H1 (cell line): ENCODE measurements at places on chromosomes 7 and 10. TPM values are rescaled to one million over a fixed set of nuclear protein-coding genes. Genes with fewer than 3 reads are reported as not detected.

GRCh38 chr7:108650467-108650866 lies 80.8 kb downstream of the DNAJB9 start:
- H3K4me1 ChIP-seq: no peaks in the 10 kb centered on the region
- DNase-seq: no peak
- no peaks in the 10 kb centered on the region for H3K27me3 ChIP-seq
- no peaks in the 10 kb centered on the region for H3K36me3 ChIP-seq
- H3K27ac ChIP-seq: no peak overlapping the region

GRCh38 chr7:48617508-48617907 lies 306.8 kb upstream of the CDC14C start:
- H3K4me1 ChIP-seq: no peaks in the 10 kb centered on the region
- no peaks in the 10 kb centered on the region for H3K27me3 ChIP-seq
- H3K27ac ChIP-seq: no peak overlapping the region
- H3K36me3 ChIP-seq: no peaks in the 10 kb centered on the region
- no peak for DNase-seq

DNA sequence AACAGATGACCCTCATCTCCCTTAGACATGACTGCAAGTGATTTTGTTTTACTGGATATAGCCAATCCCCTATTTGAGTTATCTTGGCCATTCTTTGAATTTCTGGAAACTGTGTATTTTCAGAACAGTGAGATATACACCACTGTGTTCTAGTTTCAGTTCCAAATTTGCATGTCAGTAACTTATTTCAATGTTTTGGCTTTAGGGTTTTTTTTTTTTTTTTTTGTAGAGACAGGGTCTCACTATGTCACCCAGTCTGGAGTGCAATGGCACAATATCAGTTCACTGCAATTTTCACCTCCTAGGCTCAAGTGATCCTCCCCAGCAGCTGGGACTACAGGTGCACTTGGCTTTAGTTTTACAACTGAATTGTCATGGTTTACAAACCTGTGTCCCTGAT lies 67.2 kb downstream of the ATAD1 start:
- H3K27me3 ChIP-seq: no peaks in the 10 kb centered on the region
- peaks cover 2% of the 10 kb centered on the region; the same call in 1 of the 2 replicates for H3K36me3 ChIP-seq
- H3K4me3 ChIP-seq: no peak overlapping the region
- no peak for DNase-seq
- H3K4me1 ChIP-seq: no peaks in the 10 kb centered on the region

DNA sequence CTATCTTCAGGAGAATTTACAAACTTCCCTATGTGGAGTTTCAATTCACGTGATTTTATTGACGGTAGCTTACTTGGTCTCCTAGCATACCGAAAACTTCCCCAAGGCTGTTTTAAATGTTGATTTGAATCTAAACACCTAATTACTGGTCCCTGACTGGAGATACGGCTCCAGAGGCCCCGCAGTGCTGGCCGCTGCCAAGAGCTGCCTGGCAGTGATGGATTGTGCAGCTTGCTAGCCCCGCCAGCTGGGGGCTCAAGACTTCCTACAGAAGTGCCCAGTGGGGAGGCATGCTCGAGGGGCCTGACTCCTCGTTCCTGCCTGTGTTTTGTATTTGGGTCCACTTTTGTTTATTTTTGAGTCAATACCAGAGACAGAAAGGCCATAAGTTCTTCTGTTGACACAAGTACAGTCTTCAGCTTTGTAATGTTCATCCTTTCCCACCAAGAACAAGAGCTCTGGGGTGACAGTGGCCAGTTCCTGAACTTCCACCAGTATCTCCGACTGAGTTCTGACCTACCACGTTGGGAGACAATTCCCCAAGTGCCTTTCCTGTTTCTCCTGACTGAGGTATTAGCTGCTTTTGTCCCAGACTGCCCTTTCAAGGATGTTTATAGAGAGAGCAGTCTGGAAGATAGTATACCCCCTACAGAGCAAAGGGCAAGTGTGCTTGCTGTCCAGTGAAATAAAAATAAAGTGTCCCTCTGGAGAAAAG lies 80.7 kb upstream of the CXCL12 start:
- no peaks in the 10 kb centered on the region for H3K27me3 ChIP-seq
- DNase-seq: no peak
- no peaks in the 10 kb centered on the region for H3K4me1 ChIP-seq
- H3K4me3 ChIP-seq: no peak overlapping the region

DNA sequence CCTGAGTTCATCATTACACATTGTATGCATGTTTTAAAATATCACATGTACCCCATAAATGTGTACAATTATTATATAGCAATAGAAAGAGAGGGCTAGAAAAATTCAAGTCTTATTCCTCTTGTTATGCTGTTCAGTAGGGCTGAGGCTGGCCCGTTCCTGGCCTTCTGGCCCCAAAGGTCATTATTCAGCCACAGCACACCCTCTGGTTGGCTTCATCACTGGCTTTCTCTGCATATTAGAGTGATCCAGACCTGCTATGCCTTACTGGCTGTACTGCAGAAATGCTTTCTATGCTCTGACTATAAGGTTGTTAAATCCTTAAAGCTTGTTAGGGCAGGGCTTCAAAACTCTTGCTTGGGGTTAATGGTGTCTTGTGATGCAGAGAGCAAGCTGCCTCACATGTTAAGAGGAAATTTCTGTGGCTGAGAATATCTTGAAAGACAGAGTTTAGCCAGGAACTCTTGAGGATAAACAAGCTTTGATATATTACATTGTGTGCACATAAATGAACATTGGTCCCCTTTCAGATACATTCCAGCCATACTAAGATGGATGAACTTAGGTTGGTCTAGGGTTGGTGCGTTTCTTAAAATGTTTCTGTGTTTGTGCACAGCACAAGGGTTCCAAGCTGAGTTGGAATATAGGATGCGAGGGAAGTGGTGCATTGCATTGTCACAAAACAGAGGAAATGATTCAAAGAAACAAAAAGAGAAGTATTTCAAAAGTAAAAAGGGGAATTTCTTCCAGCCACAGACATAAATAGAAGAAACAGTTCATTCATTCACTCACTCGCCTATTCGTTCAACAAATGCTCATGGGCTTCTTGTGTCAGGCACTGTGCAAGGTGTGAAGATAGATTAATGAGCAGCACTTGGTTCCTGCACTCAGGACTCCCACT lies 61.6 kb upstream of the WDR11 start:
- no peak overlapping the region for H3K27ac ChIP-seq
- DNase-seq: no peak
- no peak overlapping the region for H3K4me3 ChIP-seq

DNA sequence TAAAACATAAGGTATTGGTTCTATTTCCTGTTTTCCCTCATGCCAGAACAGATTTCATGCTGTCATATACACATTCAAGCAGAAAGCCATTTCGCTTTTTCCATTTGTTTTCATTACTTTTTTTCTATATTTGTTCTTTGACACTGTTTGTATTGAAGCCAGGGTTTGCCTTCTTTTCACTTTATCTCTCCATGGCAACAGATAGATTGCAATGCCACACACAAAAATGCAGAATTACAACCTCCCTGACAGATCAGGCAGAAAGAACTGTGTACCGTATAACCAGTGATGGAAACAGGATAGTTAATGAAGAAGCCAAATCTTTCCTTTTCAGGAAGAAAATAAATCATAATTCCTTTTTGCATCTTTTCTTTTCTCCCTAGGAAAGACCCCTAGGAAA lies 103.0 kb upstream of the PCGF5 start:
- DNase-seq: no peak
- no peak overlapping the region for H3K4me3 ChIP-seq
- H3K4me1 ChIP-seq: no peaks in the 10 kb centered on the region
- H3K36me3 ChIP-seq: no peaks in the 10 kb centered on the region
- H3K27me3 ChIP-seq: no peaks in the 10 kb centered on the region

DNA sequence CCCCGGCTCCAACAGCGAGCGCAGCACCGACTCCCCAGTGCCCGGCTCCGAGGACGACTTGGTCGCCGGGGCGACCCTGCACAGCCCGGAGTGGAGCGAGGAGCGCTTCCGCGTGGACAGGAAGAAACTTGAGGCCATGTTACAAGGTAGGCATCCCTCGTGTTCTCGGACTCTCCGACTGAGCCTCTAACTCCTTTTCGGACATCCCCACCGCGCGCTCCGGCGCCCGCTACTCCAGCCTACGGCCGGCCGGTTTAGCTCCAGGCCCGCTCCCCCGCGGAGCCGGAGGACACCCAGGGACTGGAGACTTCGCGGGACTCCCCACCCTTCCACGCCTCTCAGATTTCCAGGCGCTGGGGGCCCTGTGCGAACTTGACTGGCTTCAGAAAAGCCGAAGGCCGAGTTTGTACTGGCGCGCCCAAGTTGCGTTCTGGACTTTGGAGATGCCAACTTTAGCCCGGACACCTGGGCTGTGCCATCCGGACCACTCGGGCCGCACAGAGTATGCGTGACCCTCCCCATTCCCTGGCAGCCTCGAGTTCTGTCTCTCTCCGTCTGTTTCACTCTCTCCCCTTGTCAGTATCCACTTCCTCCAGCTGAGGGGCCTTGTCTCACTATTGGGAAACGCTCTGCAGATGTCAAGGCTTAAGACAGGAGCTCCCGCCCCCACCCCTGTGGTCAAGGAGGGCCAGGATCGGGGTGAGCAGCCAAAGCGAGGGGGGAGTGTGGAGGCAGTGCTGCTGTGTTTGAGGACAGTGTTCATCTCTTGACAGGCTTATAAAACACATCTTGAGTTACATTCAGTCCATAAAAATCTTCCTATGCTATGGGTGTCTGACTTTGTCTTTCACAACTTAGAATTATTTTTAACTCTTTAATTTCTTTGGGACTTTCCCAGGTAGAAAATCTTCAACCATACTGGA lies 777 bp downstream of the BICC1 start:
- DNase-seq: no peak
- peak overlapping the region; percentile 87 for H3K4me3 ChIP-seq
- no peak overlapping the region for H3K27ac ChIP-seq
- H3K36me3 ChIP-seq: no peaks in the 10 kb centered on the region

DNA sequence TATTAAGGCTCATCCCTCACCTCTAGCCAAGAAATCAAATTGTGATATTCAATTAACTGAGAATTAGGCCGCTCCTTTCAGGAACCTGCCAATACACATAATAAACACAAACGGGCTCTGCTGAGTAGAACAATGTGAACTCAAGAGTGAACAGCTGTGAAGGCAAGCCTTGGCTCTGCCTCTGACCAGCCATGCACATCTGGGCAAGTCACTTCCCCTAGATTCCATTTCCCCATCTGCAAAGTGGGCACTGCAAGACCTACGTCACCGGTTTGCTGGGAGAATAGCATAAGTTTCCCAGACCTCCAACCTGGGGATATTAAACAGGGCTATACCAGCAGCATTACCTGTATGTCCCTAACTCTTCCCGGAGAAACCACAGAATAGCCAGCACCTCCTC lies 355.2 kb downstream of the TNS3 start:
- H3K27me3 ChIP-seq: no peaks in the 10 kb centered on the region
- no peak for DNase-seq
- no peak overlapping the region for H3K27ac ChIP-seq

DNA sequence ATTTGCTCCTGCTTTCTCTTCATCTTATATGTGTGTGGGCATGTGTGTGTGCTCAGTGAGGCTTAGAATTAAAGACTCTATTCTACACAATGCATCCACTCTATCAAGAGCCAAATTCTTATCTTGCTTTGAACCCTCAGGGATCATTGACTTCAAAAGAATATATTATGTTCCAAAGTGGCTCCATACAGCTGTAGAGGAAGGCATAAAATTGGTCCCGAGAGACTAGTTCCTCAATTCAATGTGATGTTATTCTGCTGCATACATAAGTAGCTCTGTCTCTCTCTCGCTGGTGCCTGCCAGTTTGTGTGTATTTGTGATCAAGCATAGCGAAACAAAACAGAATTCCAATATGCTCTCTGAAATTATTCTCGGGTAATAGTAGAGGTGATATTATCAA lies 997.9 kb upstream of the POT1 start:
- H3K4me3 ChIP-seq: no peak overlapping the region
- no peaks in the 10 kb centered on the region for H3K4me1 ChIP-seq
- DNase-seq: no peak
- H3K27ac ChIP-seq: no peak overlapping the region

DNA sequence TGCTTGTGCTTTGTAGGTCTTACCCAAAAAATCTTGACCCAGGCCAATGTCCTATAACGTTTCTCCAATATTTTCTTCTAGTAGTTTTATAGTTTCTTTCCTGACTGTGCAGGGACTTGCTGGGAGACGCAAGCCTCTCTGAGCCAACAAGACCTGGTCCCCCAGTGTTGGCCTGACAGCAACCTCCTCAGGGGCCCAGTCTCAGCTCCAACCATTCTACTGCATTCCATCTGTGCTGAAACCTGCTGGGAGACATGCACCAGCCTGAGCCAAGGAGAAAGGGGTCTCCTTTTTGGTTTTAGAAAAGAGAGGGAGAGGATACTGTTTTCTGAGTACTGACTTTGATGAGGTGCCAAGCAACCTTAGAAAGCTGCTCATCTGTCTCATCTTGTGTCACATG lies 251.4 kb downstream of the PRKG1 start:
- no peak overlapping the region for H3K27ac ChIP-seq
- DNase-seq: no peak
- H3K4me1 ChIP-seq: no peaks in the 10 kb centered on the region
- H3K4me3 ChIP-seq: no peak overlapping the region
- H3K36me3 ChIP-seq: no peaks in the 10 kb centered on the region

The COL1A2 gene
- total RNA-seq: 85.4 and 87.2 TPM in 2 replicates

The URGCP gene
- 18.2 and 18.7 TPM in 2 replicates for total RNA-seq

The OR2A42 gene
- total RNA-seq: not detected in 2 replicates
